Activated CD8-positive, alpha-beta memory T cell treated with anti-CD3 and anti-CD28 coated beads, Interleukin-2, amount 50 U/mL, for 4 hours (primary cell): ENCODE measurements at places on chromosomes 1 and 21.

GRCh38 chr1:109923946-109924275 lies 13.3 kb downstream of the CSF1 start:
- DNase-seq: no peak

DNA sequence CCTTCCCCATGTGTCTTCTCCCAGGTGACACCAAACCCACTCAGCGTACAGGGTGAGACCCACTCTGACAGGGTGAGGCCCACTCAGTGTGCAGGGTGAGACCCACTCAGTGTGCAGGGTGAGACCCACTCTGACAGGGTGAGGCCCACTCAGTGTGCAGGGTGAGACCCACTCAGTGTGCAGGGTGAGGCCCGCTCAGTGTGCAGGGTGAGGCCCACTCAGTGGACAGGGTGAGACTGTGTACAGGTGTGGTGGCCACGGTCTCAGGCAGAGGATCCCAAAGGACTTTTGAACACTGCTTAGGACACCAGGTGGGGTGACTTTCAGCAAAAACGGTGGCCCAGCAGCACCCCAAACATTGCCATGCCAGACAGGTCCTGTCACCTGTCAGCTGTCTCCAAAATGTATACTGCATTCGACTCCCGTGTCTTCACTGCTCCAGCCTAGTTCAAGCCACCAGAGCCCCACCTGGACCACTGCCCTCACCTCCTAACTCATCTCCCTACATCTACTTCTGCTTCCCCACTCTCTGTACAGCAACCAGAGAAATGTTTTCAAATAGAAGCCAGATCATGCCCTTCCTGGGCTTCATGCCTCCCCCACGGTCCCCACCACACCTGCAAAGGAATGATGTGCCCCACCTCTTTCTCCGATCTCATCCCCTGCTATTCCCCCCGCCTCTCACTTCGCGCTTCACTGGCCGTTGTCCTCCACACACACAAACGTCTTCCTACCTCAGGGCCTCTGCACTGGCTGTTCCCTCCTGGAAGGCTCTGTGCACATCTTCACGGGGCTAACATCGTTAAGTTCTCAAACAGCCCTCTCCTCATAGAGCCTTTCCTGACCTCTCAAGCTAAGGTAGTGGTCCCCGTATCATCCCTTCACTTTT lies 52.1 kb downstream of the ACBD3 start:
- no peak for DNase-seq

DNA sequence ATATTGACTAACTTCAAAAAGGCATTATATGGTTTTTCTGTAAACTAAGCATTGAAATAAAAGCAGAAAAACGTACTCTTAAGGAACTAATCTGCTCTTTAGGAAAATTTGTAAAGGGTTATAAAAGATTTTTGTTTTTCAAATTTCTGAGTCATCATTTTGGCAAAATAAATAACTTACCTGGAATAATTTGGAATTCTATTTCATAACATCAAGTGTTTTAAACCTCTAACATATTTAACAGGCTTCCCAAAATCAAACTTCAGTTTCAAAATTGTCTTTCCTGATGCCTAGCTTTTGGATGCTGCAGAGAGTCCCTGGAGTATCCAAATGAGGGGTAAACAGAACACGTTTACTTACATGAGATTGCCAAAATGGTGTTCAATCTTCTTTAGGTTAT lies 108.5 kb downstream of the COP1 start:
- no peak for DNase-seq

GRCh38 chr1:32334274-32334861 lies 1.7 kb downstream of the MARCKSL1 start:
- no peak for DNase-seq

DNA sequence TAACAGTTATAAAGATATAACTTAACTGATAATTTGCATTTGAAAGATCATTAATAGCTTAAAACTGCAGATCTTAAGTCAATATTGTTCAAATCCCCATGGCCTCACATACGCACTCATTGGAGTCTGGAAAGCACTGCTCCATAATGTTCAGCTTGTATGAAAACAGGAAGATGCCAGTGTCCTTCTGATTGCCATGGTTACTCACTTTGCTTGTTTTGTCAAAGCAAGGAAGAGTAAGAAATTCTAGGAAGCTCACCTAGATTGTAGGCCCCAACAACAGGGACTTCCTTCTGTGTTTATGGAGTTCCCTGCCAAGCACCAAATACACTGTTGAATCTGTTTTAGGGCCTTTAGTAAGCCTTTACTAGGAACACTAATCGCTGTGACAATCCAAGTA lies 10.9 kb downstream of the GAS5 start:
- no peak for DNase-seq

- DNase-seq: no peak
Observed at GRCh38 chr1:235943581-235944114, 76.9 kb upstream of the LYST start.

DNA sequence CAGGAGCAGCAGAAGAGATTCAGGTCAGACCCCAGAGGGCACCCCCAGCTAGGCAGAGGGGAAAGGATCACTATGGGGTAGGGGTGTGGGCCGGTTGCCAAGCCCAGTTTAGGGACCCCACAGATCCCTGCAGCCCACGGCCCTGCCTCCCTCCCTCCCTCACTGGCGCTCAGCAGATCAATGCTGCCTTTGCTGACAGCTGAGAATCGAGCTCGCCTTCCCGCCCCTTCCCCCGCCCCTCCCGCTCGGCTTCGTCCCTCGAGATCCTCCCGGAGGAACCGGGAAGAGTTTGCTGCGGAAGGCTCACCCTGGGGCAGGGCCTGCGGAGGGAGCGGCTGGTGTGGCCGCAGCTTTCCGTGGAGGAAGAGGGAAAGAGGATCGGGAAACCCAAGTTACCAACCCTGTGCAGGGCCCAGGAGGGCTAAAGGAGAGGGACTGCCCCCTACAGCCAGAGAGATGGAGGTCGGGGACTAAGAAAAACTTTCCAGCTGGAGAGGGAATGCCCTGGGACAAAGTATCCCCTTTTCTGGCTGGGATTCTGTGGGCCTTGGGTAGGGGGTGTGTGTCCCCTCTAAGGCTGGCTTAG lies 1.1 kb upstream of the KCNQ4 start:
- DNase-seq: no peak

DNA sequence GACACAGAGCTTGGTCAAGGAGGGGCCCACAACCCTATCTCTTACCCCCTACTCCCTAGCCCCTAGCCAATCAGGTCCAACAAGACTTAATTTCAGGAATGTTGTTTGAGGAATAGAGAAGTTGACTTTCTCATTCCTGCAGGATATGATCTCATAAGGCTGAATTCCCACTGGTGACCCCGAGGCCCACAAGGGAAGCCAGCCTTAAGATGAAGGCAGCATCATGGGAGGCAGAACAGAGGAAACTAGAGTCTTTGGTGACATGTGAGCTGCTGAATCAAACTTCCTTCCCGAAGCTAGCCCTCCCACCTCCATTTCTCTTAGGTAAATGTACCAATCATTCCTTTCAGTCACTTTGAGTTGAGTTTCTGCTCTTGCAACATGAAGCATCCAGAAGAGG lies 9.1 kb upstream of the PDIK1L start:
- DNase-seq: no peak

DNA sequence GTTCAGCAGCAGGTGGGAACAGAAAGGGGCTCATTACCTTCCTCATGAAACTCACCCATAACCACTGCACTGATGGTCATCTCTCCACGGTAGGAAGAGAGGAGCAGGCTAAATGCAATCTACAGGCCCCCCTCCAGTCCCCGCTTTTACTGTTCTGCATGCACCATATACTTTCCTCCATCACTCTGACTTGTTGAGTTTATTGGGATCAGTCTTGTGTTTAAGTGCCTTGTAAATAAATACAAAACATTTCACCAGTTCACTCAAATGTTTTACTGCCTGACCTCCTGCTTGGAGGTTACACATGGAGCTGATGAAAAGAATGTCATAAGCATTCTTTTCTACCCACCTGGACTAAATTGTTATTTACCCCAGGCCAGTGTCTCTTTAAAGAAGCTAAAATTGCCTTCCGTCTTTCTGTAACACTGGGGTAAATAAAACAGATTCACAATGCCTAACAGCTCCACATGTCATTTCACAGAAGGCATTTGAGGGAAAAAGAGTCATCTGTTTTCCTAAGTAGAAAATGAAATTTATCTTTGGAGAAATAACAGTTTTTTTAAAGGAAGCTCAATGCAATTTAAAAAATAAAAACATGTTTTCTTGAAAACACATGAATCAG lies 30.7 kb downstream of the PTPN14 start:
- no peak for DNase-seq

DNA sequence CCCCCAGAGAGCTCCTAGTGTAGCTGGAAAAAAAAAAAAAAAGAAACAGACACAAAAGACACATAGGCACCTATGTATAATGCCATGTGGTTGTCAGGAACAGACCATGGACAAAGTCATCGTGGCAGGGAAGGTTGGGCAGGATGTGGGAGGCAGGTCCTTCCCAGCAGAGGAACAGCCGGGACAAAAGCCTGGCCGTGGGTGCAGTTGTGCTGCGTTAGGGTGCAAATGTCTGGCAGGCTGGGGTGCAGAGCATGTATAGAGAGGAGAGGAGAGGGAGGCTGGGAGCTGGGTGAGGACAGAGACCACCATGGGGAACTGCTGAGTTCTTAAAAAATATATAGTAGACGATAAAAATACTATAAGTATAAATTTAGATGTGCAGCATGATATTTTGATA lies 125.7 kb upstream of the C1orf174 start:
- no peak for DNase-seq

GRCh38 chr1:43318831-43319230 lies 18.0 kb downstream of the TIE1 start:
- DNase-seq: no peak

DNA sequence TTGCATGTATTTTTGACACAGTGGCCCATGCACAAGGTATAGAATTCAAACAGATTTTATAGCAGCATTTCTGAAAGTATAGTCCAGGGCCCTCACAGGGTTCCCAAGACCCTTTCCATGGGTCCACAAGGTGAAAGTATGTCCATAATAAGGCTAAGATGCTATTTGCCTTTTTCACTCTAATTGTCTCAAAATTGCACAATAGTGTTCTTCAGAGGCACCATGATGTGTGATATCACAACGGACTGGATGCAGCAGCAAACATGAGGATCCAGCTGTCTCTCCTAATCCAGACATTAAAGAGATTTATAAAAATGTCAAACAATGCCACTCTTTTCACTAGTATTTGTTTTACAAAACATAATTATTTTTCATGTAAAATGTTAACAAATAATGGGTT lies 88.8 kb upstream of the PRDX6 start:
- DNase-seq: no peak

GRCh38 chr1:41661428-41662060 lies 177.1 kb upstream of the EDN2 start:
- peak; percentile 41 for DNase-seq

DNA sequence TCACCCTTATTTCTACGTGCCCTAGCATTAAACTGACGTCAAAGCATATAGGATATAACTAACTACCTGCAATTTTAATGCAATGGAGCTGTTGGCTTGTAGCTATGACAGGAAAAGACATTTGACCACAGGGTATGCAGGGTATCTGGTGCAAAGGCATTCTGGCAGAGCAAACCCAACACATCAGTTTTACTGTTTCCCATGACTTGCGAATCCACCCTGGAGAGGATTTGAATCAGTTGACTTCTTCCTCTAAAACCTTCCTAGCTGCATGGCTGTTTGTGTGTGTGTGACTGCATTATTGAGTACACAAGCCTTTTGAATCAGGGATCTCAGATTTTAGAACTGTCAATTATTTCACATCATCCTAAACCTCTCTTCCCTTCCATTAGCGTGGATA lies 41.7 kb upstream of the SYT14 start:
- DNase-seq: no peak

DNA sequence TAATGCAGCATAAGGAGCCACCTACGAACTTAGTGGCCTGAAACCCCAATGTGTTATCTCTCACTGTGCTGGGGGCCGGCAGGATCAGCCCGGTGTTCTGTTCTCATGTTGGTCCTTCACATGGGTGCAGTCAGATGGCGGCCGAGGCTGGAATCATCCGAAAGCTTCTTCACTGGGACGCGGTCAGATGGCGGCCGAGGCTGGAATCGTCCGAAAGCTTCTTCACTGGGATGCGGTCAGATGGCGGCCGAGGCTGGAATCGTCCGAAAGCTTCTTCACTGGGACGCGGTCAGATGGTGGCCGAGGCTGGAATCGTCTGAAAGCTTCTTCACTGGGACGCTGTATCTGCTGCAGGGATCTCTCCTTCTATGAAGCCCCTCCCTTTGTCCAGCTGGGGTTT lies 12.6 kb upstream of the PCBP3 start:
- DNase-seq: no peak

GRCh38 chr1:74763807-74764206 lies 30.9 kb downstream of the TYW3 start:
- DNase-seq: no peak

DNA sequence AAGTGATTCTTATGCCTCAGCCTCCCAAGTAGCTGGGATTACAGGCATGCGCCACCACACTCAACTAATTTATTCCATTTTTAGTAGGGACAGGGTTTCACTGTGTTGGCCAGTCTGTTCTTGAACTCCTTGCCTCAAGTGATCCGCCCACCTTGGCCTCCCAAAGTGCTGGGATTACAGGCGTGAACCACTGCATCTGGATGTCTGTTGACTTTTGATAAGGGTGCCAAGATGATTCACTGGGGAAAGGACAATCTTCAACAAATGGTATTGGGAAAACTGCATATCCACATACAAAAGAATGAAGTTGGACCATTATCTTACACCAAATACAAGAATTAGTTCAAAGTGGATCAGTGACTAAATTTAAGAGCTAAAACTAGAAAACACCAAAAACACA lies 19.8 kb downstream of the RO60 start:
- DNase-seq: no peak

GRCh38 chr1:22671999-22672398 lies 19.0 kb downstream of the C1QB start:
- DNase-seq: no peak

DNA sequence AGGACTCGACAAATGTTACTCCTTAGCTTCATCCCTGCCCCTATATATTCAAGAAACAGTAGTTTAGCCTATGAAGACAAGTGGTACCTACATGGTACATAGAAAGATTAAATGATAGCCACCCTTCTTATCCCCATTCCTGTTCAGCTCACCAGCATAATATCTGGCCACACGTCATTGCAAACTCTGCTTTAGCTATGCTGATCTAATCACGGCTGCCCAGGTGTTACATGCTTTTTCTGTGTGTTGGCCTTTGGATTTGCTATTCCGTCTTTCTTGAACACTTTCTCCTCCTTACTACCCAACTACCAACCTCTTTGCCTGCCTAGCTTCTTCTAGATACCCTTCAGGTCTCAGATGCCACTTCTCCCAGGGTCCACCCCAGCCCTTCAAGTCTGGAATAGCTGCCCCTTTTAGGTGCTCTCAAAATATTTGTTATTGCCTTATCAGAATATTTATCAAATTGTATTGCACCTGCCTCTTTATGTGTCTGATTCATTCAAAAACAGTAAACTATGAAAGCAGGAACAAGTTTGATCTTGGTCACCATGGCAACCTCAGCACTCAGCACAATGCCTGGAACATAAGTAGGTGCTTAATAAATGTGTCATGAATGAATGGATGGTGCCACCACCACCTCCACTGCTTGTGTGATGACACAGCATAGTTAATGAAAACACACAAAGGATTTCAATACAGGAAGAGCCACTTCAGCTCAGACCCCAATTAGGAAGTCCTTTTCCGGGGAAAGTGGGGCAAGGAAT lies 11.4 kb upstream of the DNASE2B start:
- no peak for DNase-seq
